Left lung (tissue), 14 donors: ENCODE measurements at places on chromosomes 13 and 19. TPM values are rescaled to one million over a fixed set of nuclear protein-coding genes. Genes with fewer than 3 reads are reported as not detected.

DNA sequence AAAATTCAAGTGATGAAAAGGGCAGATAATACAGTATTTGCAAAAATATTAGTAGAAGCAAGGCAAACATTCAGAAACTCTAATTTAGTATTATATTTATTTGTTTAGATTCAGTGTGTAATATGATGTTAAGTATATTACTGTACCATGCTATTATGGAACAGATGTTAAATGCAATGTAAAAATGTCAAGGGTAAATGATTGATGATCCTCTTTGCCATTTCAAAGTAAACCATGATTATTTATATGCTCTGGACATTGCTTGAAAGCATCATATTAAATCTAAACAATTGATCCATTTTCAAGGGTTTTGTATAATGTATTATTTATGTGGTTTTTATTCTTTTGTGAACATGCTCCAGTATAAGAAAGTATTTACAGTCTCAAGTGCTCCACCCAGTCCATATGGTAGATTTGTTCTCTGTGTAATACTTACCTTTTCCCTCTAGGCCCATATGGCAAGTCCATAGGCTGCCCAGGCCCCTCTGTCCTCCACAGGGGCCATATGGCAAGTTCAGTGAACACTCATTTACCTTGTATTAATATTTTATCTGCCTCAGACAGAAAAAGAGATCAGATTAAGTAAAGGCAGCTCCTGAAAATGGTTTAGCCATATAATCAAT, 353.5 kb downstream of the DACH1 start:
- DNase-seq, result peak; percentile 8

TDRD12 gene
- polyA plus RNA-seq, result 0.38 TPM

DNA sequence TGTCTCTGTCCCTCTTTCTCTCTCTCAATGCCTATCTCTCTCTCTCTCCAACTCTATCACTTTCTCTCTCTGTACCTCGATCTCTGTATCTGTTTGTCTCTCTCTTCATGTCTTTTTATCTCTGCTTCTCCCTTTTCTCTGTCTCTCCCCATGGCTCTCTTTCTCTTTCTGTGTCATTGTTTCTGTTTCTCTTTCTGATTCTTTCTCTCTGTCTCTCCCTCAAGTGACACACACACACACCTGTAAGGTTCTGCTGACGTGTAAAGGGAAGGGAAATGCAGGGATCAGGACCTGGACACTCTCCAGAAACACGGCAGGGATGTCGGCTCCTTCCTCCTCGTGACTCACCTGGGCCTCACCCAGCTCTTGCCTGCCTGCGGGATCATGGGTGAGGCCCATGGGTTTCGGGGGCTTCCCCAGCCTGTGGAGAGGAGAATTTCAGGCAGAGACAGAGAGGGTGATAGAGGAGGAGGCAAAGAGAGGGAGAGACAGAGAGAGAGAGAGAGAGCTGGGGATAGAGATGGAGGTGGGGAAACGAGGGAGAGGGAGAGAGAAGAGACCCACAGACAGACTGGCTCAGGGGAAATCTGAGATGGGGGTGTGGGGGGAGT, 5.4 kb upstream of the PLAUR start:
- DNase-seq, result no peak

DNA sequence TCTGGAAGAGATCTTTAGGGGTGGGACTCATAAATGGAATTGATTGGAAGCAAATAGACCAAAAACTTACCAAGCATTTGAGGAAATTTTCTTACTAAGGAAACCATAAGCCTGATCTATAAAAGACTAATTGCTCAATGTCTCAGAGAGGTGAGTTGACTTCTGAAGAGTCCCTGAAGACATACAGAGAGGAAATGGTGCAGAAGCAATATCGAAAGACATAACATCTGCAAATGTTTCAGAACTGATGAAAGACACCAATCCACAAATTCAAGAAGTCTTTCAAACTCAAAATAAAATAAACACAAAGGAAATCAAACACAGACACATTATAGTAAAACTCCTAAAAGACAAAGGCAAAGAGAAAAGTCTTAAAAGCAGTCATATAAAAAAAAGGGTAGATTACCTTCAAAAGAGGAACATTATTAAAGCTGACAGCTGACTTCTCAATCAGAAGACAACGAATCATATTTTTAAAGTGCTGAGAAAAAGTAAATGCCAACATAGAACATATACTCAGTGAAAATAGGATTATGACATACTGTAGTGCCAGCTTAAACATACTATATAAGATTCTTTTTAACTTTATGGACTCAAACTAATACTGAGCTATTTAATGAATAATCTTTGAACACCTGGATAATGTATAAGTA, 45.4 kb upstream of the CALM3 start:
- no peak for DNase-seq

PRR22 gene
- 1.9 TPM for polyA plus RNA-seq

DNA sequence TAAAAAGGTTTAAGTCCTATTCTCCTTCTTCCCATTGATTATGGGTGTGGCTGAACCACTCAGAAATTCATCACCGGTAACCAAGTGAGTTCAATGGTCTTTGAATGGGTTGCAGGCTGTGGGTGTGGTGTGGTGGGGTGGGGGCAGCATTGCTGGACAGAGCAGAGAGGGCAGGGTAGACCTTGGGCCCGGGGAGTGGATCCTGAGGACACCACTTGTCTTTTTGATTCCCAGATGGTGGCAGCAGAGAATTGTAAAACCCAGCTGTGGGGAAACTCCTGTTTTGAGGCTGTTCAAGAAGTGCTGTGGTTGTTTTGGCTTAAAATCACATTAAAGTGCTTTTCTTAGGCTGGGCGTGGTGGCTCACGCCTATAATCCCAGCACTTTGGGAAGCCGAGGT, 45.8 kb upstream of the RGCC start:
- no peak for DNase-seq

CCL25 gene
- 0.41 TPM for polyA plus RNA-seq

DNA sequence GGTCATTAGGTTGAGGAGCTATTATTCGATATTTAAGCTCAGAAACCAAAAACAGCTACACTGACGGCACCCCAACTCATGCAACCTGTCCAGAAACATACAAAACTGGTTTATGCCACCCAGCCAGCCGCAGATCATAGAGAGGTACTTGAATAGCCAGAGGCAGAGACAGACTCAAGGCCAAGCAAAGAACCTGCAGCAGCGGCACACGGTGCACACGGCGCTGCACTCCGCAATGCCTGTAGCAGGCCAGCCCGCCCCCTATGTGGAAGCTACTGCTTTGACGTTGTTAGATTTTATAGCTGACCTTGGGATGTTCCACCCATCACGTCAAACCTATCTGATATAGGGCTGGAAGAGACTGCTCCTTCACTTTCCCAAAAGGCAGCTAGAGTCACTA, 11.9 kb upstream of the DHRS12 start:
- no peak for DNase-seq

DNA sequence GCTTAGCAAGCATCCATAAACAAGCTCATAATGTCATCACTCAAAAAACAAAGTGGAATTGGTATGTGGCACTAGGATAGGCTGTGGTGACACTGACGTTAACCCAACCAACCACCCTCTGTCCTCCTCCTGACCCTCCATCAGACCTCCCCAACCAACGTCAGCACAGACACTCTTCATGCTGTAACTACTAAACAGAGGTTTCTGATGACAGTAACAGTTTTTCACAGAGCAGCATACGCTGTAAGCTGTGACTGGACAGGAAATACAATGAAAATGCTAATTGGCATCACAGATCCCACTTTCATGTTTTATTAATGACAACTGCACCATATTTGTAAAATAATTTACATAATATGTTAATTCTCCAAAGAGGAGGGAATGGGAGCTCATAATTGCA, 238.0 kb downstream of the IRS2 start:
- DNase-seq, result no peak

DNA sequence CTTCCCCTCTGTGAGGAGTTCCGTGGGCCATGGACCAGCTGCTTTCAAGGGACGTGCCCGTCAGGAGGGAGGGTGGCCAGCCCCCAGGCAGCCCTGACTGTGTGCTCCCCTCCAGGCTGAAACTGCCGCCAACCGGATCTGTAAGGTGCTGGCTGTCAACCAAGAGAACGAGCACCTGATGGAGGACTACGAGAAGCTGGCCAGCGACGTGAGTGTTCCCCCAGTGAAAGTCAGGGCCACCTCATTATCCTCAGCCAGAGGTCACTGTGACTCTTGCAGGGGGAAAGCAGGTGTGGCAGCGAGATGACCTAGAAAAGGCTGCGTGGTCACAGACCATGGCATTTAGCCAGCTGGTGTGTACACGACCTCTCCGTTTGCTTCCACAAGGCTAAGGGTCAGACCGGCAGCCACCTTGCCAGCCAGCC, 29.9 kb downstream of the CAPN12 start:
- no peak for DNase-seq

DNA sequence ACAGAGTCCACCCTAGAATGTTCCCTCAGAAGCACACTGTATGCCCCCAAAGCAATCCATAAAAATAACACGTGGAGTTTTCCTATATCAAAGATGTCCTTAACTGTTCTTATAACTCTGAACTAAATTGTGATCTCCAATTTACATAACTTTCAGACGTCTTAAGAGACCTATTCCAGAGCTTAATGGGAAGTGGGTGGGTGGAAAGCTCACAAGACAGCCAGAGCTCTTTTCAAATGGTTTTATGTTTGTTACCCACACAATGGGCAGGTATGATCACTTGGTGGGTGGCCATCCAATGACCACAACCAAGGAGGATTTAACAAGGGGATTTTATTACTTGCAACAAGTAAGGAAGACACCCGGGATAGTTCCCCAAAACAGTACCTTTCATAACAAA, 81.7 kb downstream of the LRRC63 start:
- DNase-seq, result no peak

DNA sequence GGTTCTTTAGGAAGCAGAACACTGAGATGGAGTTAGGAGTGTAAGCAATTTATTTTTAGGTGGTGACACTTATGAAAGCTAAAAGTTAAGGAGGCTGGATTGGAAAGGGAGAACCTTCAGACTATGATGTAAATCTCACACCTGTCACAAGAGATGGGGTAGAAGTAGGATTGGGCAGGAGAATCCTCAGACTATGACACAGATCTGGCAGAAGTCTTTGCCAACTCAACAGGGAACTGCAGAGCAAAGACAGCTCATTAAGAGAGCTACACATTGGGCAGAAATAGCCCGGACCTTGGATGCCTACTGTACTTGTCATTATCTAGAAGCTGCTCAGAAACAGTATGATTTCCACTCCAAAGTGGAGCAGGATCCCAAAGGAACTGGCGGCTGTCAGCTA, 134.4 kb downstream of the DNAJC15 start:
- DNase-seq, result no peak

KCNN4 gene
- polyA plus RNA-seq, result 2.6 TPM

CYSLTR2 gene
- polyA plus RNA-seq, result 0.35 TPM

DNA sequence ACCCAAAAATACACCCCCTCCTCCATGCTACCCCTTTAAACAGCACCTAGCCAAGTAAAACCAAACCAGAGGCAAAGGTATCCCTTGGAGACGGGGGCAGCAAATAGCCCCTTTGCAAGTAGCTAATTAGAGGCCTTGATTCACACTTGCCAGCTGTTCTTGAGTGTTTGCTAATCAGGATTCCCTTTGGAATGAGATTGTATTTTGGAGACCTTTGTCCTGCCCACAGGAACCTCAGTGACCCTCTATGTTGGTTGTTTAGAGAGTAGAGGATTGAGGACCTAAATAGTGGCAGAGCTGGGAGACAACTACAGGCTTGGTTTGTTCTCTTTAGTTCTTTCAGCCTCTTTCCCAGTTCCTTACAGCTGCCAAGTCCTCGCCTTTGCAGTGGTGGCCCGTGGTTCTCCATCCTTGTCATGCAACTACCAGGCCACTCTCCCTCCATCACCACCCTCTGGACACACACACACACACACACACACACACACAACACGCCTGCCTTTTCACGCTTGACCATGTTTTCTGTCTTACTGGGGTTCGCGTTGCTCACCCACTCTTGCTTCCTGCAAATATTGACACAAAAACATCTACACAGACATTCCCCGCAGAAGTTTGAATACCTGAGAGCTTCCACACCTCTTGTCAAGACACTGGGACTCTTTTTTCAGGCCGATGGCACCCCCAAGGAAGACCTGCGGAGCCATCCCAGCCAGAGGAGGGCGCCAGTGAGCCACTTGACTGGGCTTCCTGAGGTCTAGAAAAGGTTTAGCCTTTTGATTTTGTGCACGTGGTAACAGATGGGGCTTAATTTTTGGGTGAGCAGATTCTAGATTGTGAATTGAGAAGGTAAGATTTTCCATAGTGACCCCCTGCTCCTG, 80.0 kb upstream of the GPR183 start:
- peak; percentile 89 for DNase-seq

GIPC3 gene
- polyA plus RNA-seq, result 5.6 TPM

RPL28 gene
- polyA plus RNA-seq, result 1,528 TPM

DNA sequence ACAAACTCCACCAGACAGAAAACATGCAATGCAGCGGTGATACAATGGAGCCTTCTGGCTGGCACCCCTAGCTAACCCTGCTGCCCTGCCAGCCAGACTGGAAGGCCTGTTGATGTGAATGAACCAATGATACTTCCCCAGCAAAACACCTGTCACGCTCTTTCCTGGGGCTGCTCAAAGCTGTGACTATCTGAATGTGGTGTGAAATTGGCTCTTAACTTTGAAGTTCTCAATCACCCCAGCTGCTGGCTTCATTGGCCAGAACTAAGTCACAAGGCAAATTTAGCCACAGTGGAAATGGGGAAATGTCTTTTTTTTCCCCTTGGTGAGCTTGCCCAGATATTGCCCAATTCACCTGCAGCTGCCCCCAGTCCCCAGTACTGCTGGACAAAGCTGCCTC, 147.3 kb downstream of the SLC7A1 start:
- DNase-seq, result no peak

GRCh38 chr19:41441321-41441945, 1.5 kb upstream of the ERICH4 start:
- no peak for DNase-seq

DNA sequence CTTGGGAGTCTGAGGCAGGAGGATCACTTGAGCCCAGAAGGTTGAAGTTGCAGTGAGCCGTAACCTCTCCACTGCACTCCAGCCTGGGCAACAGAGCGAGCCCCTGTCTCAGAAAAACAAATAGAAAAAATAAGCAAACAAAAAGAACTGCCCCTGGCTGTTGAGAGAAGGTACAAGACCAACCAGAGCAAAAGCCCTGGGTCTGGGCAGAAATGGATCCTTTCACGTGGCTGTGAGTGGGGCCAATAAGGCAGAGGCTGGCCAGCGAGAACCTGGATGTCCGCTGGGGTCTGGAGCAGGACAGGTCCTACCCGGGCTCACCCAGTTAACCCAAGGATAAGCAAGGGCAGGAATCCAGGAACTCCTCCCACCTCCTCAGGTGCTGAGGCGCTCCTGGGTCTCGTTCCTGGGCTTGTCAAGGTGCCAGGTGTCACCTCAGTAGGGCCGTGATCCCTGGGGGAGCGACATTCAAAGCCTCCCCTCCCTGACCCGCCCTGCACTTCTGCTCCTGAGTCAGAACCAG, 4.7 kb upstream of the SLC5A5 start:
- DNase-seq, result no peak

ZNF792 gene
- polyA plus RNA-seq, result 9.0 TPM

- no peak for DNase-seq
Measured at GRCh38 chr13:90177512-90177911, 1170.0 kb upstream of the MIR17HG start.

GRCh38 chr13:104796581-104796980, 1730.4 kb upstream of the SLC10A2 start:
- no peak for DNase-seq

ACP5 gene
- polyA plus RNA-seq, result 5.5 TPM
